ENCODE measurements at places on chromosomes 4 and X.

GRCh38 chr4:181604546-181604945, 638.7 kb upstream of the TENM3 start:
- no peak for DNase-seq

DNA sequence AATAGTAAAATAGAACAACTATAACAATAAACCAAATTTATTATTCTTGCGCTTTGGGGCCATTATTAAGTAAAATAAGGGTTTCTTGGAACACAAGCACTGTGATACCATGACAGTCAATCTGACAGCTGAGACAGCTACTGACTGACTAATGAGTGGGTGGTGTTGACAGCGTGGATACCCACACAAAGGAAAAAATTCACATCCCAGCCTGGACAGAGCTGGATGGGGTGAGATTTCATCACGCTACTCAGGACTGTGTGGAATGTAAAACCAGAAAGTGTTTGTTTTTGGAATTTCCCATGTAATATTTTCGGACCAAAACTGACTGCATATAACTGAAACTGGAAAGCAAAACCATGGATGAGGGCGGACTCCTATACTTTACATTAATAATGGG, 48.8 kb downstream of the IGFBP7 start:
- no peak for DNase-seq

GRCh38 chrX:128106630-128107029, 54.4 kb upstream of the ACTRT1 start:
- DNase-seq, result no peak

DNA sequence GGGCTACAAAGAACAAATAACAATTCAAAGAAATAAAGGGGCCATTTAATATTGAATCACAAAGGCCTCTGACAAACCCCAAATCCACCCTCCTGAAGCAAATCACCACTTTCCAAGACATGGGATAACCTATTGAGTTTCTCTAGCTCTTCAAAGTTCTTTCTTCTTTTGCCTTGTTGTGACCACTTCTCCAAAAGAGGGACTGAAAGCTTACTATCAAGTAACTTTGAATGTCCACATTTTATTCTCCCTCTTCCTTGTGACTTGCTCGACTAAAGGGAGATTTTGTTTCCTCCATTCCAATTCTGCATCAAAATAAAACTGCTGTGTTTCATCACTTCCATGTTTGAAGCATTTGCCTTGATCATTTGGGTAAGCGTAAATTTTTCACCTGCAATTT, 166.6 kb upstream of the SLC7A11 start:
- DNase-seq, result no peak

DNA sequence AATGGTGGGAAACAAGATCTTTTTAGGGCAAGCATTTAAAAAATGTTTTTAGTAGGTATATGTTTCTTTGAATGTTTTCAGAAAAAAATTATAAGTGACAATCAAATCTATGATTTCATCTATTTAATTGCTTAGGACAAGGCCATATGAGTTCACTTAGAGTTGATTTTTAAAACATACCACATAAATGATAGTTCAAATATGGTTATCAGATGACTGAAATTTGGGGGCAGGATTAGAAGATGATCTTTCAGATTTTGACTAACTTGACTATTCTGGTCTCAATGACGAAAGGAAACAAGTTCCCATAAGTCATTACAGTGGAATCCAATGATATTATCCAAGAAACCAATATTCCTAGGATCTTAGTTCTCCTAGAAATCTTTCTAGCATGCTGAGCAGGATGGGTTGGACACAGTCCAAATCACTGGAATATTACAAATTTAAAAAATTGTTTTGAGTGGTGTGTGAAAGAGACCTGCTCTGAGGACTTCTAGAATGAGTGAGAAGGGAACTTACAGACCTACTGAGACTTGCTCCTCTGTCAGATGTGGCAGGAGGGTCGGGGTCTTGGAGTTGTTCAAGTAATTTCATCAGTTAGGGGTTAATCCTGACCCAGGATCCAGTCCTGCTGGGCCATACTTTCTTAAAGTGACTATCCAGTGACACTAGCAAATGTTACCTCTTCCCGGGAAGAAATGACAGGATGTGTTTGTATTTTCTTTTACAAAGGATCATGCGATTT, 20.0 kb downstream of the RHOH start:
- no peak for DNase-seq

- DNase-seq, result no peak
Observed at GRCh38 chr4:185591679-185592141, 56.4 kb upstream of the PDLIM3 start.

DNA sequence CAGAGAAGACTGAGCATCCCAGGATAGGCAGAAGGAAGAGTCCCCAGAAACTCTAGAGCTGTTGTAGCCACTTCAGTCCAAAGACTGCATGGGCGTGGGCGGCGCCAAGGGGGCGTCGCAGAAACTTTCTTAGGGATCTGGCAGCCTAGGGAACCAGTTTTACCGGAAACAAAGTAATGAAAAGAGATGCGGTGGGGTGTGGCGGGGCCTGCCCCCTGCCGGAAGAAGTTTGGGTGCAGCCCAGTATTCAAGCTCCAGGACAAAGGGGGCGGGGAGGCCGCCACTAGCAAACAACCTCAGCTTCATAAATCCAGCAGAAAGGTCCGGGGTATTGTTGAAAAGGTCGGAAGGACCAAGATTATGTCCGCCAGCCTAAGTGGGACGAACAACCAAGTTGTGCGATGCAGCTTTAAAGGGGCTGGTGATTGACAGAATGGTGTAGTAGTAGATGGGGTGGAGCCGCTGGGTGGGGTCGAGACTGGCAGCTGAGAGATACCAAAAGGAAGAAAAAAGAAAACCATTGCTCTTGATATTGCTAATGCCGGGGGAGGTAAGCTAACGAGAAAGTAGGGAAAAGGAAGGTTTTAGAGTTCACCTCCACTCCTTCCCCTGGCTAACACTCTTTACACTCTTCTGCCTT, 190.5 kb downstream of the RRAGB start:
- DNase-seq, result peak; percentile 65

DNA sequence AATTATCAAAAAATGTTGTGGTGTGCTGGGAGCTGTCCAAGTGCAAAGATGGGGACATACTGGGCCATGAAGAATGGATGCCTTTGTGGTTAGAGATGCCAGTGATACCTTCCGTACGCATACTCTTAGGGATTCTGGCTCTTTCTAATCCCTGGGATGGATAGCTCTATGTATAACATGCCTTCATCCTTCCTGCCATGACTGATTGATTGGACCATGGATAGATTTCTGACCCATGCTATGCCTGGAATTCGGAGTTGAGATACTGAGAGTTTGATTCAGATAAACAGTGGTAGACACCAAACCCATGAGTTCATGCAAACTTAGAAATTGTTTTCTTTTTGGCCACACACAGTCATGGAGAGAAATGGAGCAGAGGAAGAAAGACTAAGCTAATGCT, 147.2 kb upstream of the WDFY3 start:
- no peak for DNase-seq

GRCh38 chrX:78527263-78527662, 131.9 kb downstream of the RTL3 start:
- no peak for DNase-seq

DNA sequence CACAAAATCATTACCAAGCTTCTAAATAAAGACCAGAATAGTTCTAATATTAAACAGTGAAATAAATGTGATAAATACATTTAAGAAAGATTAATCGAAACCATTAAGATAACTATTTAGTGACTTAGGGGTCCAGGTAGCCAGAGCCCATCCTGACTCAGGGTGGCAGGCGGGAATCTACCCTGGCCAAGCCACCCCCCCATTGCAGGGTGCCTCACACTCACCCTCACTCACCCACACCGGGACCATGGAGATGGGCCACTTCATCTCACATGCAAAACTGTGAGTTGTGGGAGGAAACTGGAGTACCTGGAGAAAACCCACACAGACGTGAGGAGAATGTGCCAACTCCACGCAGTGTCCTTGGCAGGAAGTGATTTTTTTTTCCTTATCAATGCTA, 237.6 kb upstream of the HAND2 start:
- no peak for DNase-seq

DNA sequence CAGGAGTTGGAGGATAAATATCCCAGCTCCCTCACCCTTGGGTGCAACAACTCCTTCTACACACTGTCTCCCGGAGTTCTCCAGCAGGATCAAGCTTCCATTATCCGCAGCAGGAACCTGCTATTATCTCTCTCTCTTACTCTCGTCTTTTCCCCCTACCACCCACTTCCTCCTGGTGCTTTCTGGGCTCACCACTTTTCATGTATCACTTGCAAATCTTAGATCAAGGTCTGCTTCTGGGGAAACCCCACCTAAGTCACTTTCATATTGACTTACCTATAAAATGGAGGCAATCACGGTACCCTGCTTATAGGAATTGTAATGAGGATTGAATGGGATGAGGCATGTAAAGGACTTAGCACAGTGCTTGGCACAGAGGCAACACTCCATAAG, 589.5 kb downstream of the BCOR start:
- DNase-seq, result no peak

- DNase-seq, result no peak
Observed at GRCh38 chr4:91233164-91233563, 1070.6 kb upstream of the GRID2 start.

DNA sequence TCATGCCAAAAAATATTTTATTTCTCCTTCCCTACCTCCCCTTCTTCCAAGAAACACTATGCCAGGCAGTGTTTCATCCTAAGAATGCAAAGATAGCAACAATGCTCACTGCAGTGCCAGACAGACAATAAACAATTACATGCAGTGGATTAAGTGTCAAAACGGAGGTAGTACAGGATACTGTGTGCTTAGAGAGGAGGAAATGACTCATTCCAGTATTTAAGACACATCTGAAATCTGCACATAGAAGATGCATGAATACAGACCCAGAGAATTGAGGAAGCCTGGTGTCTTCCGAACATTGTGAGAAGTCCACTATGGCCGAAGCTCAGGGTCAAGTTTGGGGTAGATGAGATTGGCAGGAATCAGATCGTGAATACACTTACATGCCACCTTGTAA, 326.4 kb downstream of the PPP3CA start:
- no peak for DNase-seq

GRCh38 chrX:137562096-137562495, 3.8 kb upstream of the ZIC3 start:
- DNase-seq, result no peak

- no peak for DNase-seq
Observed at GRCh38 chr4:5371415-5372190, 320.3 kb downstream of the STK32B start.

GRCh38 chr4:1763550-1764080, 29.5 kb upstream of the FGFR3 start:
- DNase-seq, result peak; percentile 51

GRCh38 chr4:145540235-145540634, 58.6 kb downstream of the SMAD1 start:
- no peak for DNase-seq

- DNase-seq, result no peak
Observed at GRCh38 chrX:107648332-107648731, 20.0 kb downstream of the PRPS1 start.

- no peak for DNase-seq
Observed at GRCh38 chr4:8754634-8755589, 116.7 kb downstream of the HMX1 start.

- DNase-seq, result no peak
Observed at GRCh38 chr4:128462103-128462783, 174.6 kb upstream of the PGRMC2 start.

- DNase-seq, result no peak
Observed at GRCh38 chr4:42399393-42399792, 2.1 kb downstream of the SHISA3 start.

DNA sequence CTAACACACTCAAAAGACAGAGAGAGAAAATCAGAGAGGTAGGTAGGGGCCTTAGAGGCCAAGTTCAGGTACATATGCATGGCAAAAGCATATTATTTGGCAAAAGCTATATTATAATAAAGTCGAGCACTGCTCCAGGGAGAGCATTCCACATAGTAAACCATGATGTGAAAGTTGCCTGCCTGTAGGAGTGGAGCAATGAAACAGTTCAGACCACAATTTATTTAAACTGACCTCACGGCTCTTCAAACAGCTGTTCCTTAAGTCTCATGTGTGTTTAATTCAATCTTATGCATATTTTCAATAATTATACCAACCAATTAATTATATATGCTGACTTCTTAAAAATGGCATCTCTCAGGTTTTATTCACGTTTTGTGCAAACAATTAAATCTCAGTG, 3.3 kb downstream of the RFC1 start:
- no peak for DNase-seq

- DNase-seq, result no peak
Observed at GRCh38 chr4:138259824-138260223, 17.7 kb upstream of the SLC7A11 start.

DNA sequence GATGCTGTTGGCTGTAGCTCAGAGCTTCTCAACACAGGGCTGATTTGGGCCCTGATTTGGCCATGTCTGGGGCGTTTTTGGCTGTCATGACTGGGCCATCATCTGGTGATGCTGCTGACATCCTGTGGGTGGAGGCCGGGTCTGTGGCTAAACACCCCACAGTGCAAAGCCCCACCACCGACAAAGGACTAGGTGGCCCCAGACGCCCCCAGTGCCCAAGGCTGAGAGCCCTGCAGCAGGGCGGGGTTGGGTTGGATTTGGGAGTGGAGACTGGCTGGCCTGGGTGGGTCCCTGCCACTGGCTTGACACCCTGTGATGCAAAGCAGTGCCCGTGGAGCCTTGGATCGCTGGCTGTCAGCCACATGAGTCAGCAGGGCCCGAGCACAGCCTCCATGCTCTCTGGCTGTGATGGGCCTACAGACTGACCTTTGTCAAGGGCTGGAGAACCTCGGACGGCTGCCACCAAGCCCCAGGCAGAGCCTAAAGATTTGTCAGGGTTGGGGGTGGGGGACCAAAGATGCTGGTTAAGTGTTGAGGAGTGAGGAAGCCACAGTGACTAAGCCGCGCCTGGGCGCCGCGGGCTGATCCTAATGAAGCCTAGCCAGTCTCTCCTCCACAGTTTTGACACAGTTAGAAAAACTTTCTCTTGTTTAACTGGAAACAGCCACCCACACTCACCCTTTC, 28.3 kb downstream of the CYTL1 start:
- DNase-seq, result peak; percentile 42

- no peak for DNase-seq
Observed at GRCh38 chr4:97761445-97762114, 381.7 kb downstream of the STPG2 start.

- DNase-seq, result no peak
Observed at GRCh38 chrX:65866773-65867172, 173.1 kb downstream of the VSIG4 start.

GRCh38 chr4:74167585-74167984, 9.7 kb downstream of the MTHFD2L start:
- DNase-seq, result no peak
